GM06990 (cell line): ENCODE measurements at places on chromosomes 5 and 9.

DNA sequence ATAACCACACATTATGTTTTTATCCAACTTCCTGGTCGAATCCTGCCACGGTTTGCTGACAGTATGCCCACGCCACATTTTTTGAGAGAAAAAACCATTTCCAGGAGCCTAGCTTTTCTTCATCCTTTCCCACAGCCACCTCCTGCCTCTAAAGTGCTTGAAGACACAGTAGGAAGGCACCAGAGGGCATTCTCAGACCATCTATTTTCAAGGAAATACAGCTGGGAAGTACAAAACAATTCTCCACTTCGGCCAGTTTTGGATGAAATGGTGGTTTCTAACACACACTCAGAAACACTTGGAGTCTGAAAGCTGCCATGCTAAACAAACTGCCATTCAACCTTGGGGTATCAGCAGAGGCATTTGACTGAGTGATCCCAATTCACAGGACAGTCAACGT lies 86.3 kb upstream of the RPS23 start:
- DNase-seq, result no peak

DNA sequence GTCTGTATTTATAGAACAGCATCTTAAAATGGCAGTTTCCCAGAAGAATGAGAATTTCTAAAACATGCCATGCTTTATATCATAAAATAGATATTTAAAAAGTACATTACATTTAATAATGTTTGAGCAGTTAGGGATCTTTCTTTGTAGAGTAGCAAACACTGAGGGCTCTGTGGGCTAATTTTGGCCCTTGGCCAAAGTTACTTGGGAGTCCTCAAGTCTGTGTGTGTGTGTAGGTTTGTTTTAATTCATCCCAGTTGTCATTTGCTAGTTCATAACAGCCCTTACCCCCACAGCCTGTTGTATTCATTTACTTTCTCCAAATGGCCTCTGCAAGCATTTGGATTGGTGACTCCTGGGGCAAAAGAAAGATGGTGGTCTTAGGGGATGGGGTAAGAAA lies 576.4 kb upstream of the SGCD start:
- no peak for DNase-seq

- no peak for DNase-seq
Observed at GRCh38 chr9:28464481-28465216, 891.4 kb upstream of the C9orf72 start.

DNA sequence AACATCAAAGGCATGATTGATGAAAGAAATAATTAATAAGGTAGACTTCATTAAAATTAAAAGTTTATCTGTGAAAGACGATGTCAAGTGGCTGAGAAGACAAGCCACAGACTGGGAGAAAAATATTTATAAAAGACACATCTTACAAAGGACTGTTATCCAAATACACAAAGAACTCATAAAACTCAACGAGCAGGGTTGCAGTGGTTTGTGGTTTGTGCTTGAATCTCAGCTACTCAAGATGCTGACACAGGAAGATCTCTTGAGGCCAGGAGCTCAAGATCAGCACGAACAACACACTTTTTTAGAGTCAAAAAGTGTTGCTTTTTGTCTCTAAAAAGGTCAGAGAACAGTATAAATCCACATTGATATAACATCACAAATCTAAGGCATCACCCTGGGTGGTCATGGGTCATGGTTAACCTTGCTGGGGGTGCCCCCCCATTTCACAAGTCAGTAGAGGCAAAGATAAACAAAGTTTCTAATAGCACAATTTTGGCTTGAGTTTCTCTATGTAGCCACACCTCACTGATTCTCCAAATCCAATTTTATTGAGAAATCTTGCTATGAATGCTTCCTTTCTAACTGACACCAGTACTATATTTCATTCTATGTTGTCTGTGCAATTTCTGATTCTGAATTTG lies 342.9 kb upstream of the RPS23 start:
- DNase-seq, result no peak

GRCh38 chr9:92055624-92056023 lies 59.6 kb downstream of the SPTLC1 start:
- DNase-seq, result no peak

DNA sequence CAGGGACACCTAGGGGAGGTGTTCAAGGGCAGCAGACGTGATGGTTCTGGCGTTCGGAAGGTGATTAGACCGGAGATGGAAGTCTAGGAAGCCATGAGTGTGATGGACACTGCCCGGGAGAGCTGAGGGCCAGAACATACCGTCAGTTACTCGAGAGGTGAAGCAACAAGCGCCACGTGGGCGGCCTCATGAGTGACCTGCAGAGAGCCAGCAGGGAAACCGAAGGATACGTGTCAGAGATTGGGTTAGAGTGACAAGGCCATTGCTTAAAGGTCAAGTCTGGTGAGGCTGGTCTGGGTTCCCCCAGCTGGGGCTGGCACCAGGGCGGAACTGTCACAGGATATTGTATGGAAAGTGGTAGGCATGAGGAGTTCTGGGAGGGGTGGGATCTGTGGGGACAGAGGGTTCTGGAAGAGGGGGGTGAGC lies 60.0 kb downstream of the C9orf50 start:
- DNase-seq, result no peak

- no peak for DNase-seq
Observed at GRCh38 chr9:74117731-74118130, 379.4 kb upstream of the RORB start.

DNA sequence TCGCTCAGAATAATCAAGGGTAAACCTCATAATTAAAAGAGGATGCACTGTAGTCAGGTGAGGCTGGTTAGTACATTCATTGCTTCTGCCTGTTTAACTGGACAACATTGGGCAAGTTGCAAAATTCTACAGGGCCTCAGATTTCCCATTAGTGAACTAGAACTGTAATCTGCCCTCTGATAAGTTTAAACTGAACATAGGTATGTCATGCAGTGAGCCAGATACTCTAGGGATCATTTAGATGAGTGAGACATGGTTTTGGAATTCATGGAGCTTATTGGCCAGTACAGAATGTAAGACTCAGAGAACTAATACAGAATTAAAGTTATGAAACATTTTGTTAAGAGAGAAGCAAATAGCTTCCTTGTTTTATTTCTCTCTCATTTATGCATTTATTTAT lies 35.9 kb downstream of the RNF44 start:
- DNase-seq, result no peak

DNA sequence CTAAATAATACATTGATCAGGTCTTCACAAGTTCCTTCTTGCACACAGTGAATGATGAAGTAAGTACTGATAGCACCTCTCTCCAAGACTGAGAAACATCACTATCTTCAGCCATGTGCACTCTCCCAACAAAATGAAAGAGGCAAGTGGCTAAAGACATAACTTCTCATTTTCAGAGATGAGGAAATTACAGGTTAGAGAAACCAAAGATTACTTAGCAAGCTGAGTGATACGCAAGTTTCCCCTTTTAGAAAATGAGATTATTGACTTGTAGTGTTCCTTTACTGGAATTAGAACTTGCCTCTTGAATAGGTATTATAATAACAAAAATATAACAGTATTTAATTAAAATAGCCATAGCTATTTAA lies 21.6 kb downstream of the CEMIP2 start:
- no peak for DNase-seq

DNA sequence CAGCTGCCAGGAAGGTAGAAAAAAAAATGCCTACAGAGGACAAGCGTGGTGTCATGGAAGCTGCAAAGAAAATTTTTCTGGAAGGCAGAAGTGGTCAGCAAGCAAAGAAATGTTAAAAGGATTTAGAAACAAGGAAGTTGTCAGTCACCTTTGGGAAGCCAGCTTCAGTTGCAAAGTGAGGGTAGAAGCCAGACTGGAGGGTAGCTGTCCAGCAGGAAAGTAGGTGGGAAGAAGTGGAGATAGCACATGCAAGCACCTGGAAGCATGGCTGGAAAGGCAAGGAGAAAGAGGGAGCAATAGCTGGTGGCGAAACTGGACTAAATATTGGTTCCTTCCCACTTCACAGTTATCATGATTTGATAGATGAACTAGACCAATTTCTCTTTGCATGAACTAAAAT lies 54.3 kb downstream of the ADRB2 start:
- DNase-seq, result no peak

GRCh38 chr5:93188876-93189485 lies 392.0 kb downstream of the NR2F1-AS1 start:
- no peak for DNase-seq

DNA sequence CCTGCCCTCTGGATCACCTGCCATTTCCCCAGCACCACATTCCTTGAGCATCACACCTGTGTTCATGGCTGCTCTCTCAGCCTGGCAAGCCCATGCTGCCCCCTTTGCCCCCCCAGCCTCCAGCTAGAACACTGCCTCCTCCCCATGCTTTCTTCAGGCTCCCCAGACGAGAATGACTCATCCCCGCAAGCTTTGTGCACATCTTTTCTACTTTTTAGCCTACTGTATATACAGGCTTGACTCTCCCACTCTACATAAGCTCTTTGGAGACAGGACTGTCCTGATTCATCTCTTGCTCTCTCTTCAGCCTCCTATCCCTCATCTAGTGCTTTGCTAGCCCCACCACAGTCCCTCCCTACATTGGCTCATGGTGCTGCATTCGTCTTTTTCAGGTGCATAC lies 19.9 kb upstream of the GLIPR2 start:
- DNase-seq, result no peak

DNA sequence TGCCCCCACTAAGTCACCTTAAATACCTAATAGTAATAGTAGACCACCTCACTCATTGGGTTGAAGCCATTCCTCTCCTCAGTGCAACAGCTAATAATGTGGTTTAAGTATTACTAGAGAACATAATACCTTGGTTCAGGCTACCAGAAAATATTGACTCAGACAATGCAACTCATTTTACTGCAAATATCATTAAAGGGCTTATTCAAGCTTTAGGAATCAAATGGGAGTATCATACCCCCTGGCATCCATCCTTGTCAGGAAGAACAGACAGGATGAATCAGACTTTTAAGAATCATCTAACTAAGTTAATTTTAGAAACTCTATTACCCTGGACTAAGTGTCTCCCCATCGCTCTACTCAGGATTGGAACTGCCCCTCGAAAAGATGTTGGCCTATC lies 6.8 kb upstream of the RNF180 start:
- no peak for DNase-seq

DNA sequence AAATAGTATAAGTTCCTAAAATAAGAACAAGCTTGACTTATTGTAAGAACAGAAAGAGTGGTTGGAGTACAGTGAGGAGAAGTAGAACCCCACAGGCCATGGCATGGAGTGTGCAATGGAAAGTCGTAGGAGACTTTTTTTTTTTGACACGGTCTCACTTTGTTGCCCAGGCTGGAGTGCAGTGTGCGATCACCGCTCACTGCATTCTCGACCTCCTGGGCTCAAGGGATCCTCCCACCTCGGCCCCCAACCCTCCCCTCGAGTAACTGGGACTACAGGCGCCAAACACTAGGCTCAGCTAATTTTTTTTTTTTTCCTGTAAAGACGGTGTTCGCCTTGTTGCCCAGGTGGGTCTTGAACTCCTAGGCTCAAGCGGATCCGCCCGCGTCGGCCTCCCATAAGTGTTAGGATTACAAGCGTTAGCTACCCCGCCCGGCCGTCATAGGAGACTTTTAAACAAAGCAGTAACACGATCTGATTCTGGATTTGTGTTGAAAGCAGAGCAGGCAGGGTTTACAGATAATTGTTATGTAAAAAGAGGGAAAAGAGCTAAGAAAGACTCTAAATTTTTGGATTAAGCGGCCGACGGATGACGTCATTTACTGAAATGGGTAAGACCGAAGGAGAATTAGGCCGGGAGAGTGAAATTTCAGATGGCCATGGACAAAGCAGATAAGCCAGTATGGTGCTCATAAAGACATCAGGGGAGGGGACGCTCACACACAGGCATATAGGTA lies 752 bp downstream of the TSTD2 start:
- DNase-seq, result no peak

GRCh38 chr5:10859393-10860195 lies 98.6 kb upstream of the DAP start:
- DNase-seq, result no peak

GRCh38 chr9:128293091-128293490 lies 17.0 kb downstream of the SWI5 start:
- DNase-seq, result no peak
